Pons (tissue), 1 donor: ENCODE measurements at places on chromosomes 1 and 21.
A peak's percentile ranks its signal among the peaks of the same experiment; 100 is the strongest.

DNA sequence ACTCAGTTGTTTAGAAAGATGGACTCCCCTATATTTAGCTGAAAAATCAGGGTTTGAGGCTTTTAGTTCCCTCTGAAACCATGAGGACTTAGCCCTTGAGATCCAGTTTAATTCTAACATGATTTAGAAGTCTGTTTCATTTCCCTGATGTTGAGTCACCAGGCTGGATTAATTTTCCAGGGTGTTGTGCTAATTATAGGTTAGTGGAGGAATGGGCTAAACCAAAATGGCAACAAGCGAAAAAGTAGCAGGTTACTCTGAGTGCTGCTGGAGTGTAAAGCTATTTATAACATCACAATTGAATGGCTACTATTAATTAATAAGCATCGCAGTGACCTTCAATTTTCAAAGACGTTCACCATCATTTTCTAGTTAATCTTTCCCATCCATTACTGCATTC, 15.5 kb upstream of the USP24 start:
- DNase-seq = no peak

DNA sequence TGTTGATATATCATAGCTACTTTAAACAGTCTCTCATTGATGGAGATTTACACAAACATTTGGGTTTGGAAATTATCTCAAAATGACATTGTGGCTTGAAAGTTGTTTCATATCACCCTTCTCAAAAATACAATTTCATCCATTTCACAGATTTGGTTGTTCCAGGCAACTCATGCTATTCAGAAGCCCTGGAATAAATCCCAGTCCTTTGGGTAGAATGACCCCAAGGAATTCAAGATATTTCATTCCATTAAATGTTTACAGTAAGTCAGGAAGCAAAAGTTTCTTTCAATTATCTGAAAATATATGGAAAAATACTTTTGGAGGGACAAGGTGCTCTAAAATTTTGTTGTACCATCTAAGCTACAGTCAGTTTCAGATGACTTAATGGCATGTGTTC, 27.1 kb downstream of the MPZL1 start:
- DNase-seq = no peak

GRCh38 chr1:22292011-22292788, 149.3 kb upstream of the WNT4 start:
- DNase-seq = no peak

GRCh38 chr1:16080422-16081150, 7.1 kb upstream of the FAM131C start:
- DNase-seq = no peak

GRCh38 chr1:113683384-113684152, 75.7 kb downstream of the PHTF1 start:
- no peak for DNase-seq

- DNase-seq = no peak
Measured at GRCh38 chr1:112636597-112637253, 17.1 kb downstream of the CAPZA1 start.

GRCh38 chr1:29620631-29621030, 384.3 kb downstream of the PTPRU start:
- no peak for DNase-seq

GRCh38 chr1:40905061-40905460, 42.9 kb upstream of the CITED4 start:
- no peak for DNase-seq

DNA sequence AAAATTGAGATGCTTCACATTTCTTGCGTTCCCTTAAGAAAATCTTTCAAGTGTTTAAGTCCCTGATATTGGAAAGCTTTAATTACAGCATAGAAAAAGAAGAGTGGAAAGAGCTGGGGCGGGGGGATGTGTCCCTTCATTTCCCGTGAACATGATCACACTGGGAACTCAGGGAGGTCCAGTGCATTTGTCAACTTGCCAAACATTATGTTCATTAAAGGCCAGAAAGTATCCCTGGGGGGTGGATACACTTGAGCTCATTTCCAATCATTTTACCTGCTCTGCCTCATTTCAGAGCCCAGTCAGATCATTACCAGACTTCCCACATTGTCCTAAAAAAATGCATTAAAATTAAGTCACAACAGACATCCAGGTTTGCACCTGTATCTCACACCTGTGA, 123.6 kb upstream of the KCNJ15 start:
- DNase-seq = no peak

DNA sequence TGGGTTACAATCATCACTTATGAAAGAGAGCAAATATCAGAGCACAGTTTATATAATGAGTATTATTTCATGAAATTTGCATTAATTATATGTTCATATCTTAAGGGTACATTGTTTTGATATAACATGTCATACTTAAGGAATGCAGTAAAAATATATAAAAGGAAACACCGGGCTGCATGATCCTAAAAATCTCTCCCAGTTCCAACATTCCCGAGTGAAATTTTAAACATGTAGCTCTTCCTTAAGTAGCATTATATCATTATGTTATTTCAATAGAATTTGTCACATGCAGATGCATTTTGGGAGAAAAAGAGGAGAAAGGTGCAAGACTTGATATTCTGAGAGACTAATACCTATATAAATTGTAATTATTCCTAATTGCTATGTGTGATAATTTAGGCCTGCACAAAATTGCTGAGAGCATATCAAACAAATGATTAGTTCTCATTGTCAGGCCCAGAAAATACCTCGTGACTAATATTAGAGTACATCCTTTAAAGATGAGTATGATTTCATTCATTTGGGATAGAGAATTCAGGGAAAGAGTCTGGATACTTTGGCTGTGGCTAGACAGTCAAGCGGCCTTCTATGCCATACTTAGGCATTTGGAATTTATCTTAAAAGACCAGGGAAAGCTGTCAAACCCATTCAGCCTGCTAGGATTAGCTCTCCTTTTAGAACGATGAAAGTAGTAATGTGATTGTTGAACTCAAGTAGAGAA, 86.8 kb downstream of the ADGRL2 start:
- DNase-seq = no peak

DNA sequence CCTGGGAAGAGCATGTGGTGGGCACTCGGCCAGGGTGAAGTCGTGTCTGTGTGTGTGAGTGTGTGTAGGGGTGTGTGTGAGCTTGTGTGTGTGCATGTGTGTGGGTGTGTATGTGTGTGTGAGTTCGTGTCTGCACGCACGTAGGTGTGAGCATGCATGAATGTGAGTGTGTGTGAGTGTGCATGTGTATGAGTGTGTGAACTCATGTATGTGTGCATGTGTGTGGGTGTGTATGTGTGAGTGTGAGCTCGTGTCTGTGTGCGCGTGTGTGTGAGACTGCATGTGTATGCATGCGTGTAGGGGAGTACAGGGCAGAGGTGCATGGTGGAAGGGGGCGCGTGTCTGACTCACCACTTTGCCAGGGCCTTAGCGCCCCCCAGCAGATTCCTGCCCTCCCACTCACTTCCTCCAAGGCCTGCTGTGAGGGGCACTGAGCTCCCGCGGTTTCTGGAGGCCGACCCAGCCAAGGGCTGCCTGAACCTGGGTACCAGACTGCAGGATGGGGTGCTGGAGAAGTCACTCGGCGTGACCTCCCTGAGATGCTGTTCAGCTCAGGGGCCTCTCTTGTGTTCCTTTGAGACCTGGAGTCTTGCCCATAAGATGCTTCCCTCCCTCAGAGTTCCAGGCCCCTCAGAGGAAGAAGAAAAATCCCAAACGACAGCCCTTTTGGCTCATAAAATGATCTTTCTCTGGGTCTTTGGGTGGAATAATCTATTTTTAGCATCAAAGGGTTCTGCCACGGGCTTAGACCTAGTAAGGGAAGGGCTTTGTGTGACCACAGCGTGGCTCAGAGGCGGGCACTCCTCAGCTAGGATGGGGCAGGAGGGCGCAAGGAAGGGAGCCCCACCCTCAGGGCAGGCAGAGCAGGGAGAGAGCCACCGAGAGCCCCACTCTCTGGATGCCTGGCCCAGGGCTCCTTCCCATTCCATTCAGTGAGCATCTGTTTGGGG, 41.1 kb upstream of the RUNX3 start:
- no peak for DNase-seq

- no peak for DNase-seq
Measured at GRCh38 chr1:5935026-5935425, 57.2 kb downstream of the NPHP4 start.

DNA sequence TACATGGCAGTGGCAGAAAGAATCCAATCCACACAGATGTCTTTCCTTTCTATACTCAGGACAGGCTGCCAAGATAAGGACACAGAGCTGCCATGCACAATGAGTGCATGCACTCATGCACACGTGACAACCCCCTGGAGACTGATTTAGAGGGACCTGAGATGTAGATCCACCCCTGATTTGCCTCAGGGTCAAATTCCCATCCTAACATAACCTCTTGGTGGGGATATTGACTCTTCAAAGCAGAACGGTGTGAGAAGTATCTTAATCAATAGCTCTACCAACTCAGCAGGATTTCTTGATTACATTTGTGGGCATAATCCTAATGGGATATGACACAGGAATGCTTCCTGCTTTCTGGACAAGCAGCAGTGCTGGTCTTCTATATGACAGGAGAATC, 125.2 kb upstream of the DSCAM start:
- DNase-seq = no peak

GRCh38 chr1:157584503-157584902, 13.4 kb downstream of the FCRL4 start:
- no peak for DNase-seq

- no peak for DNase-seq
Measured at GRCh38 chr1:31717341-31717740, 13.5 kb upstream of the COL16A1 start.

- no peak for DNase-seq
Measured at GRCh38 chr1:216794586-216794985, 71.4 kb upstream of the ESRRG start.

GRCh38 chr1:95005584-95005983, 67.2 kb downstream of the ALG14 start:
- DNase-seq = no peak

GRCh38 chr1:212560933-212561460, 47.6 kb upstream of the ATF3 start:
- DNase-seq = no peak

GRCh38 chr1:242128951-242129502, 130.1 kb upstream of the MAP1LC3C start:
- DNase-seq = no peak

DNA sequence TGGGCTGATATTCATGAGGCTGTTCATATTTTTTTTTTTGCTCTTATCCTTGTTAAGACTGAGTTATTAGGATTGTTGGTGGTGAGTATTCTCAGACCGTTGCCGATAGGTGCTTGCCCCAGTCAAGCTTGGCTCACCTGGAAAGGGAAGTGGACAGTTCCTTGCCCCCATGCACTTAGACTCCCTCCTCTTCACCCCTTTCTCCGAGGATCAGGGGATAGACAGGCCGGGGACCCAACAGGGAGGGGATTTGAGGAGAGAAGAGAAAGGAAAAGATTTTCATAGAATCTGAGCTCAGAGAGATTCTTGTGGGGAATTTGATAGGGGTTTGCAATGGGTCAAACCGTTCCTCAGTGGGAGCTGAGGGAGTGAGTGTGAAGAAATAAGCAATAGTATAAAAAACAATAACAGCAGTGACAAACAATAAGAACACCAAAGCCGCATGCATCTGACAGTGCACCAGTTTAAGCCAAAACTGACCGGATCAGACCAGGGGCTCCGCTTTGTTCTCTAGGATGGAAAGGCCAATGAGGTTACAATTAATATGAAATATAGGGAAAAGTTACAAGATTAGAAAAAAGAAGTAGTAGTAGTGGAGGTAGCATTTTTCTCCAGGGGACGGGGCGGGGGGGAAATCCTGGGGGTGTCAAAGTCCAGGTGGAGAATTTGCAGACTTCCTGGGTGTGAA, 8.9 kb downstream of the PAX7 start:
- DNase-seq = no peak

GRCh38 chr1:15557594-15557993, 27.3 kb downstream of the AGMAT start:
- DNase-seq = no peak

GRCh38 chr1:55055084-55055882, 15.9 kb downstream of the PCSK9 start:
- DNase-seq = peak; percentile 28

- peak; percentile 49 for DNase-seq
Measured at GRCh38 chr1:91851130-91852010, 34.6 kb downstream of the TGFBR3 start.

DNA sequence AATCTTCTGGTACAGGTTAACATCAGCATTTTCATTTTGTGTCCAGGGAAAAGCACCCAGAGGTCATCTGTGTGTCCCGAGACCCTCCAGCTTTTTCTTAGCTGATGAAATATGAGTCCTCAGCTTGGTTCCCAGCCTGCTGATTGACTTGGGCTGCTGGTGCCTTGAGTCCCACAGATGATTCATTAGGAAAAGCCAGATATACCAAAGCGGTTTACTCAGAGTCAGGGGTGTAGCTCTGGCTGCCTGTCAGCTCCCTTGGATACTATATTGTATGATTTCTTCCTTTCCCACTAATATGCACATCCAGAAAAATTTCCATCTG, 43.7 kb upstream of the MAB21L3 start:
- DNase-seq = no peak
